G401 (cell line): ENCODE measurements at places on chromosomes 12 and 14. TPM values are rescaled to one million over a fixed set of nuclear protein-coding genes. Genes with fewer than 3 reads are reported as not detected.
A peak's percentile ranks its signal among the peaks of the same experiment; 100 is the strongest.

CLEC6A gene
- total RNA-seq = not detected in 2 replicates

CMKLR1 gene
- not detected in 2 replicates for total RNA-seq

DNA sequence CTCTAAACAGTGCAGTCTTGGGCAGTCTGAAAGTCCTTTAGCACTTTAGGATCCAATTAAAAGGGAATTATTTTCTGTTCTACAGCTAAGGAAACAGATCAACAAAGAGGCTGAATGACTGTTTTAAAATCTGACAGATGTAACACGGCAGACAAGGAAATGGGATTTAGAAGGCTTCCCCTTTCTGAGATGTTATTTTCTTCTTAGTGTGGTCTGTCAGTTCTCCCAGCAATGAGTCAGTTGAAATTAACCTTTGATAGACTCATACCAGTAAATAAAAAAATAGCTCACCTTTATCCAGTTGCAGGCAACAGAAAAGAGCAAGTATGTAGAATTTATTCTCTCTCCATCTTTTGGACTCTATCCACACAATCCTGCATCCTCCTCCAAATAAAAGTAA is 98.1 kb downstream of the NEDD1 start:
- DNase-seq = no peak

GRCh38 chr14:91363776-91364523 is 53.7 kb downstream of the CCDC88C start:
- DNase-seq = no peak

GRCh38 chr12:97921979-97922722 is 459.5 kb downstream of the RMST start:
- no peak for DNase-seq

DNA sequence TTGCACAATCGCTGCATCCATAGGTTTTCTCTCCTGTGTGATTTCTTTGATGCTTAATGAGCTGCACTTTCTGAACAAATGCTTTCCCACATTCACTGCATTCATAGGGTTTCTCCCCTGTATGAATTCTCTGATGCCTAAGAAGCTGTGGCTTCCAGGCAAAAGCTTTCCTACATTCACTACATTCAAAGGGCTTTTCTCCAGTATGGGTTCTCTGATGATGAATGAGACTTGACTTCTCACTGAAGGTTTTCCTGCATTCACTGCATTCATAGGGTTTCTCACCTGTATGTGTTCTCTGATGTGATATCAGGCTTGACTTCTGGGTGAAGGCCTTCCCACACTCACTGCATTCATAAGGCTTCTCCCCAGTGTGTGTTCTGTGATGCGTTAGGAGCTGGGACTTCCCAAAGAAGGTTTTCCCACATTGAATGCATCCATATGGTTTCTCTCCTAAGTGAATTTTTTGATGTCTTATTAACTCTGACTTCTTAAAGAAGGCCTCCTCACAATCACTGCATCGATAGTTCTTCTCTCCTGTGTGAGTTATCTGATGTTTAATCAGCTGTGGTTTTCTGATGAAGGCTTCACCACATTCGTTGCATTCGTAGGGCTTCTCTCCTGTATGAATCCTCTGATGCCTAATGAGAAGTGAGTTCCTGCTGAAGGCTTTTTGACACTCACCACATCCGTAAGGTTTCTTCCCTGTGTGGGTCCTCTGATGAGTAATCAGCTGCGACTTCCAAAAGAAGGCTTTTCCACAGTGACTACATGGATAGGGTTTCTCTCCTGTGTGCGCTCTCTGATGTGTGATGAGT is 30.3 kb downstream of the ZNF605 start:
- no peak for DNase-seq

DNA sequence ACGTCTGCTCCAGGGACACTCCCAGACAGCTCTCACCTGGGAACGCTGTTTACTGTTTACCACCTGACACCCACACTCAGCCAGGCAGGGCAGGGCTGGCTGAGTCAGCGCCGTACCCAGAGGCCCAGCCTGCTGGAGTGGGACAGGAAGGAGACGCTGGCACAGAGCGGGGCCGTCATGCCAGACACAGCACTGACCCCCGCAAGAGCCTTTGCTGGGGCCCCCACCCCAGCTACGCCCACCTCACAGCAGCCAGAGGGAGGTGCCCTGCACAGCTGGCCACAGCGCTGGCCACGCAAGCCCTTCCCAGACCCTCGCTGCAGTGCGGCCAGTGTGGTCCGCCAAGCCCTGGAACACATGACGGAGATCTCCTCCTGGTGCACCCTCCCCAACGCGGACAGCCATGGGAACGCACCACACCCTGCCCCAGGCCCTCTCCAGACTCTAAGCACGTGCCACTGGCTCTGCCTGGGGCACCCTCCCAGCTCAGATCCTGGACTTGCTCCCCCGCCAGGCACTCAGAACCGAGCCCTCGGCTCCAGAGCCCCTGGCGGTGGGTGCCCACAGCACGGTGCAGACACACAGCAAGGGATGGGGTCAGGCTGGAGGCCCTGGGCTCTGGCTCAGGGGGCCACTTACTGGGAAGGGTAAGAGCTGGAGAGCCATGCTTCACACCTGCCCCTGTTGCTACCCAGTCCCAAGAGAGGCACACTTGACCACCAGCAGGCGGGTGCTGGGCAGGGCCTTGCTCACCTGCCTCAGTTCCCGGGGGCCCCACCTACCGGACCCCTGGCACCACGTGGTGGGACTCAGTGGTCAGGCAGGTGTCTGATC is 5.7 kb downstream of the AHNAK2 start:
- no peak for DNase-seq

GRCh38 chr12:95805864-95806671 is 15.5 kb upstream of the NTN4 start:
- DNase-seq = no peak

DNA sequence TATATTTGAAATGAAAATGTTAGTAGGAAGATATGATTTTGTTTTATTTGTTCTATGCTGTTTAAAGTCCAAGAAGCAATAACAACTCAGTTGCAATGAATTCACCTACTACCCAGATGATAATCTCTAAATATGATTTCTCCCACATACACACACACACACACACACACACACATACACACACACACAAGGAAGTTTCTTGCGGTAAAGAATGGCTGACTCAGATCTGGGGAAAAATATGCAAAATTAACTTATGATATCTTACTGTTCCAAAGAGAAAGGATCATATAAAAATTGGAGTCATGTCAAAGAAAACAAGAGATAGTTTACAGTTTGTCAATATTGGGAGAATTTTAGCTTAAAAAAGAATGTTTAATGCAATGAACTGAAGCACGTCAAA is 456.7 kb downstream of the SLC16A7 start:
- no peak for DNase-seq

- DNase-seq = no peak
These were observed 44.2 kb downstream of the LGMN start for GRCh38 chr14:92704036-92704804.

GRCh38 chr12:45914090-45914489 is 76.3 kb downstream of the SCAF11 start:
- DNase-seq = peak; percentile 10

DNA sequence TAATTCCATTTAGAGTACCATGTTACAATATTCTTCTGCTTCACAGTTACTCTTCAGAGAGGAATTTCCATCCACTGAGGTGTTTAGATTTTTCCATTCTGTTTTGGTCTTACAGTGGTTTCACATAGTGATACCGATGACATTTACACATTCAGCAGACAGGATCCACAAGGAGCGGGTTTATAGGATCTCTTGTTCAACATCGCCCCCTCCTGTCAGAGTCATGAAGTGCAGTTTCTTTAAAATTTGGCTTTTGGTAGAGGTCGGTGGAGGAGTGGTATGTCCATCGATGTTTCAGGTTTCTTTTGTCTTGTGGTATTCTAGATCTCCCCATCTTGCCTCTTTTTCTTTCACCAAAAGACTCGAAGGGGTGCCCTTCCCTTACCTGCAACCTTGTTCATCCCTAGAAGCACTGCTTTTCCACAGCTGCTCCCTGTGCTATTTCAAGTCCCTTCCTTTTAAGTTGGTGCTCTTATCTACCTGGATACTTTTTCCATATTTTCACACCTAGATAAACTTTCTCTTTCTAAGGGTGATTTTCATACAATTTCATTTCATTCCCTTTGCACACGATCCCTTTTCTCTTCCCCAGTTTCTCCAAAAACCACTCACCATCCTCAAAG is 181.3 kb downstream of the ITPR2 start:
- peak; percentile 78 for DNase-seq

DNA sequence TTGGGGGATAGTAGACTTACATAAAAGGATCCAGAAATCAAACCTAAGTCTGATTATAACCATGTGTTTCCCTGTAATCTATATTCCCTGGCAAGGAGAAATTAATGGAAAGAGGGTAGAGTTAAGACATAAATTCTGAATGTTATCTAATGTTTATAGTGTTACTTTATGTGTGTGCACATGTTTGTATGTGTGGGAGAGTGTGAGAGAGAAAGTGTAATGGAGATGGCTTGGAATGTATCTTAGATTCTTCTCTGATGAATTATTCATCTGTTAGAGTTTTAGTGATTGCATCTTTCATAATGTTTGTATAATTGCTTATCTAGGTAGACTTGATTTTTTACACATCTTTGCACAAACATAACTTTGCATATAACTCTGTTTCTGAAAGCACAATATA is 490.9 kb downstream of the FLRT2 start:
- no peak for DNase-seq

GRCh38 chr14:69473946-69474345 is 10.6 kb upstream of the PLEKHD1 start:
- no peak for DNase-seq
